ENCODE measurements at places on chromosomes 2 and 18. TPM values are rescaled to one million over a fixed set of nuclear protein-coding genes. Genes with fewer than 3 reads are reported as not detected.
A peak's percentile ranks its signal among the peaks of the same experiment; 100 is the strongest.

GRCh38 chr2:117330641-117331040, 483.9 kb upstream of the DDX18 start:
- peak; percentile 75 for DNase-seq

GRCh38 chr2:69603146-69603743, 40.3 kb downstream of the AAK1 start:
- no peak for DNase-seq

- no peak for DNase-seq
Measured at GRCh38 chr2:7670905-7671641, 753.9 kb downstream of the RNF144A start.

The C2orf78 gene
- not detected for total RNA-seq

The CPLX4 gene
- not detected for total RNA-seq
